ENCODE measurements at places on chromosomes 5 and 9.

DNA sequence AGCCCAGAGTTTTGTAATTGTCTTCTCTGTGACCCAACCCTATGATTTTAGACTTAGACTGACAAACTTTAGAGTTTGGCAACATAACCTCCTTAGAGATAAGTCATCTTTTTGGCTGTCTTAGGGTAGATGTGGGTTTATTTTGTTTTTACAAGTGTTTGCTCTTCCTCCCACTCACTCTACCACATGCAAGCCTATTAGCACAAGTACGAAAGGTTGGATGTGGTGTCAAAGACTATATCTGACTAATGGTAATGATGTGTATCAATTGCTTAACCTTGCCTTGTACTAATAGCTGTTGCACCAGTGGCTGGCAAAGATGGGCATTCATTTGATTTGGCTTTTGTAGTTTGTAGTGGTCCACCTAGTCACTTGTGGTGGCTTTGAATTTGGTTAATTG lies 46.5 kb downstream of the SLC25A46 start:
- DNase-seq, result no peak

DNA sequence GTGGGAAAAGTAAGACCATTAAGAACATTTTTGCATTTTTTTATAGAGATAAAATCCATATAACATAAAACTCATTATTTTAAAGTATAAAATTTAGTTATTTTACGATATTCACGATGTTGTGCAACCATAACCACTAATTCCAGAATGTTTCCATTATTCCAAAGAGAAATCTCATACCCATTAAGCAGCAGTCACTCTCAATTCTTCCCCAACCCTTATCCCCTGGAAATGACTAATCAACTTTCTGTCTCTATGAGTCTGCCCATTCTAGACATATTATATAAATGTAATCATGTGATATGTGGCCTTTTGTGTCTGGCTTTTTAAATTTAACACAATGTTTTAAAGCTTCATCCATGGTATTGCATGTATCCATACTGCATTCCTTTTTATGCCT lies 115.6 kb upstream of the ADAMTSL1 start:
- no peak for DNase-seq

- DNase-seq, result no peak
Observed at GRCh38 chr9:105119156-105119555, 125.3 kb upstream of the SLC44A1 start.

GRCh38 chr5:167950126-167950721 lies 341.2 kb upstream of the WWC1 start:
- no peak for DNase-seq

DNA sequence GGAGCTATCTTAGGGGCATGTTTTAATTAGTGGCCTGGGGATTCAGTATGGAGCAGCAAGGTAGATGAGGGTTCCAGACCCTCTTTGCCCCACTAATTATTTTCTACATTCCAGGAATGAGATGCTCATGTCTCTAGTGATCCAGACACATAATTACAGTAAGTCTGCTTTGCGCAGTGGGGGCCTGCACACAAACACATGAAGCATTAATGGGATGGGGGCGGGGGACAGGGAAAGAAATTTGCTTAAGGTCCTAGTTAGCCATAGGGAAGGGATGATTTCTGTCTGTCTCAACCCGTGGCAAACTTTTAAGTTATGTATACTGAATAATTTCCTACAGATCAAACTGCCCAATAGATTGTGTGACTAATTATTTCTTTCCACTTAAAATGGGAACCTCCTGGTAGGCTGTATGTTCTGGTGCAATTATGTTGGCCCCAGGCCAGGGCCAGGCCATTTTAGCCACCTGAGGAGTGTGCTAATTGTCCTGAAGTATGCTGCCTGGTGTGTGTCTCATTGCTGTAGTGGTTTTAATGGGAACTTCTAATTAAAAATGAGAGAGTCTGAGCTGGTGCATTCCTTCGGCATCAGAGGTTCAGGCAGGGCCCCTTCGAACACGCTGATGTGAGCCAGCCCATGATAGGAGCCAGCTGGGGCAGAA lies 134.4 kb downstream of the PTTG1 start:
- DNase-seq, result no peak

DNA sequence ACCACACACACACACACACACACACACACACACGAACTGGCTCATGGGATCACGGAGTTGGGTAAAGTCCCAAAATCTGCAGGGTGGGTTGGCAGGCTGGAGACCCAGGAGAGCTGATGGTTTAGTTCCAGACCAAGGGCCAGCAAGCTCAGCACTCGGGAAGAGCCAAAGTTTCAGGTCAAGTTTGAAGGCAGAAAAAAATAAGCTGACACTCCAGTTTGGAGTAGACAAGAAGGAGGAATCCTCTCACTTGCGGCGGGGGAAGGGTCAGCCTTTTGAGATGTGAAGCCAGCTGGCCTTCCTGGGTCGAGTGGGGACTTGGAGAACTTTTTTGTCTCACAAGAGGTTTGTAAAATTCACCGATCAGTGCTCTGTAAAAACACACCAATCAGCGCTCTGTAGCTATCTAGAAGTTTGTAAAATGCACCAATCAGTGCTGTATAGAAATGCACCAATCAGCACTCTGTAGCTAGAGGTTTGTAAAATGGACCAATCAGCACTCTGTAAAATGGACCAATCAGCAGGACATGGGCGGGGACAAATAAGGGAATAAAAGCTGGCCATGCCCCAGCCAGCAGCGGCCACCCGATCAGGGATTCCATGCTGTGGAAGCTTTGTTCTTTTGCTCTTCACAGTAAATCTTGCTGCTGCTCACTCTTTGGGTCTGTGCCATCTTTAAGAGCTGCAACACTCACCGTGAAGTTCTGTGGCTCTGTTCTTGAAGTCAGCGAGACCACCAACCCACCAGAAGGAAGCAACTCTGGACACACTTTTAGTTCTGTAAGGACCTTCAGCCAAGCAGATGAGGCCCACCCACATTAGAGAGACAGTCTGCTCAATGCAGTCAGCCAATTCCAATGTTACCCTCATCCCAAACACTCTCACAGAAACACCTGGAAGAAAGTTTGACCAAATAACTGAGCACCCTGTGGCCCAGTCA lies 37.8 kb upstream of the UNC5A start:
- DNase-seq, result no peak

- no peak for DNase-seq
Observed at GRCh38 chr9:85310573-85310972, 431.2 kb downstream of the AGTPBP1 start.

DNA sequence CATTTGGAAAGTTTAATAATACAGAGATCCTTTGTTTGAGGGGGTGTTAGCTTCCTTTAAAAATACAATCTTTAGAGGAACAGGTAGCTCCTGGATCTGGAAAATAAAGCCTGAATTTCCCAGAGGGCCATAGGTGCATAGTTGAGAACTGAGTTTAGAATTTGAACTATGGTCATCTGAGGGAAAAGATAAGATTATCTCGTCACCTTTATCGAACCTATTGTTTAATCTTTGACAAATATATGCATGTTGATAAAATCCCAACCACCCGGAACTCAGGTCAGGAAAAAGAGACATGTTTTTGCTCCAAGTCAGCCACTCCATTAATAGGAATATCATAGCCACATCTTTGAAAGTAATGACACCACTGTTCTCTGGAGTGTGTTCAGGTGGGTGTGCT lies 91.7 kb upstream of the FAM169A start:
- no peak for DNase-seq

DNA sequence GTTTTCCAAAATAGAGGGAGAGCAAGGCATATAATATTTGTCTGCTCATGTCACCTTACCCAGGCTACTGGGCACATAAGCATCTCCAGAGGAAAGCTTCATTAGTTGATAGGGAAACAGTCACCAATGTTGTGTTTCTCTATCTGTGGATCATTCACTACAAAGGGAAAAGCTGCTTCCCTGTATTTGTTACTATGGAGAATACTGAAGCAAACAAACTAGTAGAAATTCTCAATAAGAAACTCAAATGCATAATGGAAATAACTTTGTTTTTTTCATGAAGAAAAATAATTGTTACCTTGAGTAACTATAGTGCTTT lies 138.2 kb downstream of the PCSK1 start:
- DNase-seq, result no peak

DNA sequence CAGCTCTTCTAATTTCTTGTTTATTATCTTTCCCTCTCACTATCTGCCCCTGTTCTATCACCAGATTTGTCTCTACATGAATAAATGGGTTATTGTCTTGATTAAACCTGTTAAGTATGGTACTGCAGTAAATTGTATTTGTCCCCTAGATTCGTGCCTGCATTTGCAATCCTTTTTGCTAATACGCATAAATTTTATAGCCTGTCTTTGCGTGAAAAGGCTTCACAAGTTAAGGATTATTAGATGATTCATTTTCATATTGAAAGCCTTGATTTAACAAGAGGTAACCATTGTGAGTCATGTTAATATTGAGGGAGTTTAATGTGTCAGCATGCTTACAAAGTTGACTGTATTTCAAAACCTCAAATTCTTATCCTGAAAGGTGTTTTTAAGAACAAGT lies 204.6 kb downstream of the PCSK1 start:
- no peak for DNase-seq

DNA sequence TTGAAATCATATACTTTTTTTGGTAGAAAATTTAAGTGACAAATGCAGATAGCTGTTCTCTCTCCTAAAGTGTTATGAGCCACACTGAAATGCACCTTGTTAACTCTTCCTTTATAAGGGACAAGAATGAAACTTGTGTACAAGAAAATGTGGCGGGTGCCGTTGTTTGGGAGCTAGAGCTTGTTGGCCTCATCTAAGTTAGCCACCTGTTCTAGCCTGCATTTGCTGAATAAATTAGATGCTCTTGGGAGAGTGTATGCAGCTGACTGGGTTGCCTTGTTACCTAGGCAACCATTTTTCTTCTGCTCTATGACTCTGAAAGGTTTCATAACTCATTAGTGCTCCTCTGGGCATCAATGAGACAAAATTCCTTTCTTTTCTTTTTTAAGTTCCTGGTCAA lies 174.3 kb downstream of the TAF11L14 start:
- DNase-seq, result no peak

DNA sequence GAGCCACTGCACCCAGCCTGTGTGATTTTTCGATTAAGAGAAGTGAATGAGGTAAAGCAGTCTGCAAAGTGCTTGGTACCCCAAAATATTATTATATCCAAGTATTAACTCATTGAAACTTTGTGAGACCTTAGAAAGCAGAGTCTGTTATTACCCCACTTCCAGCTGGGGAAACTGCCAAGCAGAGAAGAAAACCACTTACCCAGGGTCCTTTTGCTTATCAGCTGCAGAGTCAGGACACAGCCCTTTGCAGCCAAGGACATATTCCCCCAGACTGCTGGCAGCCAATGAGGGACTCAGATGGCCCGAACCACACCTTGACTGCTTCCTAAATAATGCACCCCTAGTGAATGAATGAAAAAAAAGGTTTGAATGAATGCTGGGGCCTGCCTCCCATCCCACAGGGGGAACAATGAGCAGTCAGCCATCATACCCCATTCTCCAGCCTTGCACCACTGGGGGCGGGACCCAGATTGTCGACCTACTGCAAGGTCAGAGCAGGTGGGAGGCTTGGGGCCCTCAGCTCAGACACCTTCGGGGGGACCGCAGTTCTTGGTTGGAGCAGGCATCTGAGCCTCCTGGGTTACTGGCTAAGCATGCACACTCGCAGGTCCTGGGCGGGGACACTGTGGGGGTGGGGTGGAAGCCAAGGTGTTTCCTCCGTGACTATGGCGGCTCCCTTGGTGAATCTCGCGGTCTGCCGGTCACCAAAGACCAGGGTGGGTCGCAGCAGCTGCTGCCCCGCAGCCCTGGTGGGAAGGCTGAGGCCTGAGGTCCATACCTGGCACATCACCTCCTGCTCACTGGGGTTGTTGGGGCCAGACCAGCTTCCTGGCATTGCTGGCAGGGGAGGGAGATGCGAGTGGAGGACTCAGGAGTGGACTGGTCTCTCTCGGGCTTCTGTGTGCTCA lies 29.7 kb downstream of the PRRT1B start:
- no peak for DNase-seq

- no peak for DNase-seq
Observed at GRCh38 chr9:137273611-137274320, 3.8 kb upstream of the TOR4A start.

- no peak for DNase-seq
Observed at GRCh38 chr5:6859951-6860638, 146.9 kb downstream of the TENT4A start.

DNA sequence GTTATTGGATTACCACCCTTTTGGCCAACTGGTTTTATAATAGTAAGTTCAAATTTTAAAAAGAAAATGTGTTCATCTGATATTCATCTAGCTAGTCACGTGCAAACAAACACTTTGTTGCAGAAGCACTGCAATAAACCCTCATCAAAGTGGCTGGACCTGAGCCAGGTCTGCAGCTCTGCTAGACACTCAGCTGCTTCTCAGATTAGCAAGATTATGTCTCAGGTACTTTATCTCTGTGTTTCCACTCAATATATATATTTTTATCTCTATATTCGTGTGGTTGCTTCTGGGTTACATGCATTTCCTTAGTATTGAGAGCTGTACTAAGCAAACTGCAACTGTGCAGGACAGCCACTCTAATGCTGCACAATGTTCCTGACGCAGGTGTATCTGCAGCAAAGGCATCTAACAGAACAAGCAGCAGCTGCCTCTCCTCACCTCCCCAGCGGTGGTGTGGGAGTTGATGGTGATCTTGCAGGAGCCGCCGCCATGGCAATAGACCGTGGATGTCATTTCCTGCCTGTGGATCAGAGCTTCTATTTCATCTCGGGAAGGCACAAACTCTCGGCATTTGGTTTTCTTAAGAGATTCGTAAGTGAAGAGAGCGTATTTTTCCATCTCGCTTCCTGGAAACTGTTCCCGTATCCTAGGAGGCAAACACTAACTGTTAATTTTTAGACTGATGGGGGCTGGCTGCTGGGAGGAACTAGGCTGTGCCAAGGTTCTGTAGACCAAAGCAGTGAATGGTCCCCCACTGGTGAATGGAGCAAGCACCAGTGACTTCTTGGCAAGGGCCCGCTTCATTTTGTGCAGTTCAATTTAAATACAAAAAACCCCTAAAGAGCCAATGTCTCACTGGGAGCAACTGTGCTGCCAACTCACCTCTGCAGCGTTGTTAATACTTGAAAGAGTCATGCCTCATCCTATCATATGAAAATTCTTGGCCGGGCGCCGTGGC lies 56.7 kb upstream of the RETREG1 start:
- no peak for DNase-seq

- no peak for DNase-seq
Observed at GRCh38 chr5:93235761-93236160, 345.3 kb downstream of the NR2F1-AS1 start.

Data from HEK293T (cell line).